ENCODE measurements at places on chromosomes 3 and 15.

GRCh38 chr3:62705721-62706120 lies 169.5 kb downstream of the CADPS start:
- no peaks in the 10 kb centered on the region for H3K4me1 ChIP-seq
- no peak overlapping the region for H3K27ac ChIP-seq
- DNase-seq: no peak
- H3K36me3 ChIP-seq: no peaks in the 10 kb centered on the region
- H3K4me3 ChIP-seq: no peak overlapping the region
- no peaks in the 10 kb centered on the region for H3K27me3 ChIP-seq

DNA sequence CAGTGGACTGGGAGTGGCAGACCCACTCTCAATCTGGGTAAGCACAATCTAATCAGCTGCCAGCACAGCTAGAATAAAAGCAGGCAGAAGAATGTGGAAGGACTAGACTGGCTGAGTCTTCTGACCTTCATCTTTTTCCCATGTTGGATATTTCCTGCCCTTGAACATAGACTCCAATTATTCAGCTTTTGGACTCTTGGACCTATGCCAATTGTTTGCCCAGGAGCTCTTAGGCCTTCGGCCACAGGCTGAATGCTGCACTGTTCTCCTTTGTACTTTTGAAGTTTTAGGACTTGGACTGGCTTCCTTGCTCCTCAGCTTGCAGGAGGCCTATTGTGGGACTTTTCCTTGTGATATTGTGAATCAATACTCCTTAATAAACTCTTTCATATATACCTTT lies 477.7 kb upstream of the ZNF385D start:
- H3K27me3 ChIP-seq: no peaks in the 10 kb centered on the region
- no peaks in the 10 kb centered on the region for H3K36me3 ChIP-seq
- no peaks in the 10 kb centered on the region for H3K4me1 ChIP-seq
- no peak for DNase-seq

DNA sequence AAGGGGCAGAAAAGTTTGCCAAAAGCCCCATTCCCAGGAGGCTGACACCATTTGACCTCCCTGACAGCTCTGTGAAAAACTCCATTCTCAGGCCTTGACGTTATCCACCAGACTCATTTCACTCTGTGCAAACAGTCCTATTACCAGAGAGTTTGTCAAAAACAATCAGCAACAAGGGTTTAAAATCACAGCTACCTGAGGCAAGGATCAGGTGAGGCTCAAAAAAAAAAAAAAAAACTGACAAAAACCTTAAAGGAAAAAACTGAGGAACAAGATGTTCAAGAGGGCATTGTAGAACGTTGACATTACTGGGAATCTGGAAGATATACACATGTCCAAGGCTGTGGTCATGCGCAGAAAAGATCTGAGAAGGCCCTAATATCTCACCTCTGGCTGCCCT lies 11.4 kb downstream of the AVEN start:
- no peak overlapping the region for H3K4me3 ChIP-seq
- no peaks in the 10 kb centered on the region for H3K27me3 ChIP-seq
- no peak overlapping the region for H3K27ac ChIP-seq
- H3K4me1 ChIP-seq: no peaks in the 10 kb centered on the region
- H3K36me3 ChIP-seq: no peaks in the 10 kb centered on the region
- no peak for DNase-seq

DNA sequence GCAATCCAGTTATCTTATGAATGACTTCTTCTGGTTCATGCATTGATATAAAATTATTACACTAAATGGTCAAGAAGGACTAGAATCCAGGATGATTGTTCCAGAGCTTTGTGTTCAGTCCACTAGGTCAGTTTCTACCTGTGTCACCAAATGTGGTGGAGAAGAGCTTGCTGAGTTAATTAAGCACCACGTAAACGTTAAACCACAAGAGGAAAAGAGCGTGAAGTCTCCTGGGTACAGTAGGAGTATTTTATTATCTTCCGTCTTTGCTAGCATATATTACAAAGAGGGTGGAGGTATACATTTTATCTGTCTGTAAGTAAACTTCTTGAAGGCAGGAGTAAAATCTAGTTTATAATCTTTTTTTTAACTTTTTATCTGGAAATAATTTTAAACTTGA lies 23.5 kb downstream of the CHP1 start:
- no peaks in the 10 kb centered on the region for H3K27me3 ChIP-seq
- no peak overlapping the region for H3K4me3 ChIP-seq
- H3K36me3 ChIP-seq: no peaks in the 10 kb centered on the region
- H3K4me1 ChIP-seq: no peaks in the 10 kb centered on the region
- H3K27ac ChIP-seq: no peak overlapping the region

GRCh38 chr3:70249509-70250160 lies 62.8 kb downstream of the MDFIC2 start:
- H3K36me3 ChIP-seq: no peaks in the 10 kb centered on the region
- H3K4me3 ChIP-seq: no peak overlapping the region
- H3K27me3 ChIP-seq: no peaks in the 10 kb centered on the region

GRCh38 chr3:123722456-123722855 lies 137.6 kb upstream of the HACD2 start:
- no peak overlapping the region for H3K27ac ChIP-seq
- no peaks in the 10 kb centered on the region for H3K27me3 ChIP-seq
- H3K36me3 ChIP-seq: no peaks in the 10 kb centered on the region
- no peak for DNase-seq
- peaks cover 6% of the 10 kb centered on the region for H3K4me1 ChIP-seq
- H3K4me3 ChIP-seq: no peak overlapping the region

DNA sequence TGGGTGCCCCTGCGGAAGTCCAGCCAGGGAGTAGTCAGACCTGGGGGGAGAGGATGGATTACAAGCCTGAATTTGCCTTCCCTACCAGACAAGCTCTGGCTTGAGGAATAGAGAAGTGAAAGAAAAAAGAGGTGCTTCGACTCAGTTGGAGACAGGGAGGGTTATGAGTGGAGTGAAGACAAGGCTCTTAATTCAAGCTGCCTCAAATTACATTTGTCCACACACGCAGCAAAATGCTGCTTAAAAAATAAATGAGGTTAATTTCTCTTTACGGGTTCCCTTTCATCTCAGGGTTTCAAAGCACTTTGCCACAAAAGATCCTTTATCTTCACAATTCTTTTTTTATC lies 49.0 kb upstream of the SLC4A7 start:
- DNase-seq: no peak
- H3K27ac ChIP-seq: no peak overlapping the region
- no peak overlapping the region for H3K4me3 ChIP-seq
- H3K4me1 ChIP-seq: peaks cover 9% of the 10 kb centered on the region

DNA sequence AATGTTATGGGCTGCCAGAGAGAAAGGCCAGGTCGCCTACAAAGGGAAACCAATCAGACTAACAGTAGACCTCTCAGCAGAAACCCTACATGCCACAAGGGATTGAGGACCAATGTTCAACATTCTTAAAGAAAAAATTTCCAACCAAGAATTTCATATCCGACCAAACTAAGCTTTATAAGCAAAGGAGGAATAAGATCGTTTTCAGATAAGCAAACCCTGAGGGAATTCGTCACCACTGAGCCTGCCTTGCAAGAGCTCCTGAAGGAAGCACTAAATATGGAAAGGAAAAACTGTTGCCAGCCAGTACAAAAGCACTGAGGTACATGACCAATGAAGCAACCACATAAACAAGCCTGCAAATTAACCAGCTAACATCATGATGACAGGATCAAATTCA lies 33.1 kb downstream of the PYGO1 start:
- H3K4me3 ChIP-seq: no peak overlapping the region
- no peak overlapping the region for H3K27ac ChIP-seq
- no peaks in the 10 kb centered on the region for H3K27me3 ChIP-seq
- no peaks in the 10 kb centered on the region for H3K36me3 ChIP-seq
- no peak for DNase-seq
- no peaks in the 10 kb centered on the region for H3K4me1 ChIP-seq

All from tibial nerve (tissue), 4 donors.